ENCODE measurements at places on chromosomes 7 and 10. TPM values are rescaled to one million over a fixed set of nuclear protein-coding genes. Genes with fewer than 3 reads are reported as not detected.

The NSMCE4A gene
- 168 TPM for total RNA-seq

The CELF2 gene
- total RNA-seq = 18.1 TPM

The DNA2 gene
- total RNA-seq = 4.2 TPM

The VAX1 gene
- total RNA-seq = not detected

The GAD2 gene
- total RNA-seq = not detected

The STEAP1 gene
- 1.5 TPM for total RNA-seq

The MALRD1 gene
- 0.31 TPM for total RNA-seq

The MMD2 gene
- total RNA-seq = not detected

The MMP21 gene
- not detected for total RNA-seq

The C10orf105 gene
- not detected for total RNA-seq

The SPACDR gene
- total RNA-seq = not detected

The METTL2B gene
- 23.1 TPM for total RNA-seq
